ENCODE measurements at places on chromosomes 2 and 18.

DNA sequence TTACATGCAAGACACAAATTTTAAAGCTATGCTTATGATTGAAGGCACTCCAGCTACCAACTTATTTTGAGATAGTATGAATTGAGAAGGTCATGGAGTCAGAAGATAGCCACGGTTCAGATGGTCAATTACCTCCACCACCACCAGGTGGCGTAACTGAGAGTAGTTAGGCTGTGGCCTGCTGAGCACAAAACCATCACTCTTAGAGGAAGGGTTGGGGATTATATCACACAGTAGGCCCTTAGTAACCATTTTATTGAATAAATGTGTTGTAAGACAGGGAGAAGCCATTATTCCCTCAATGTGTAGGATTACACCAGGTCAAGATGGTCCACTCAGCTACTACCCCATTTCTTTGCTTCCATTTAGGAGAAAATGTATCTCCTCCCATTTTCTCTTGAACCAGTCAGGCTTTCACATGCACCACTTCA lies 18.8 kb downstream of the KLHL41 start:
- DNase-seq: peak; percentile 41

- DNase-seq: no peak
Measured at GRCh38 chr2:121689356-121689755, 40.1 kb upstream of the CLASP1 start.

GRCh38 chr2:81979086-81979485 lies 1674.5 kb upstream of the LRRTM1 start:
- no peak for DNase-seq

DNA sequence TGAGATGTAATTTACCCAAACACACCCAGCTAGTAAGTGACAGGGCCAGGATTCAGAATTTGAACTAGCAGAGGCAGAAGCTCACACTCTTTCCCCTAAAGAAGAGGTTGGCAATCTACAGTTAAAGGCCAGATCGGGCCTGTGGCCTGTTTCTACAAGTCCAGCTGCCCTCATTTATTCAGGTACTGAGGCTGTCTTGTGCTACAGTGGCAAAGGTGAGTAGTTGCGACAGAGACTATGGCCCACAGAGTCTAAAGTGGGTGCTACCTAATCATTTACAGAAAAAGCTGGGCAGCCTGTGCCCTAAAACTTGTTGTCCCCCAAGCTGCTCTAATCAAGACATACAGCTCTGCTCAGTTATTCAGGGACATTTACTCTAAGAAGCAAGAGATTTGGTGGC lies 86.8 kb downstream of the RTN4 start:
- no peak for DNase-seq

GRCh38 chr2:127094509-127095366 lies 12.2 kb downstream of the BIN1 start:
- no peak for DNase-seq

- DNase-seq: no peak
Measured at GRCh38 chr2:70116936-70117552, 29.8 kb downstream of the PCBP1 start.

GRCh38 chr2:95075440-95076132 lies 46.0 kb downstream of the MRPS5 start:
- DNase-seq: no peak

DNA sequence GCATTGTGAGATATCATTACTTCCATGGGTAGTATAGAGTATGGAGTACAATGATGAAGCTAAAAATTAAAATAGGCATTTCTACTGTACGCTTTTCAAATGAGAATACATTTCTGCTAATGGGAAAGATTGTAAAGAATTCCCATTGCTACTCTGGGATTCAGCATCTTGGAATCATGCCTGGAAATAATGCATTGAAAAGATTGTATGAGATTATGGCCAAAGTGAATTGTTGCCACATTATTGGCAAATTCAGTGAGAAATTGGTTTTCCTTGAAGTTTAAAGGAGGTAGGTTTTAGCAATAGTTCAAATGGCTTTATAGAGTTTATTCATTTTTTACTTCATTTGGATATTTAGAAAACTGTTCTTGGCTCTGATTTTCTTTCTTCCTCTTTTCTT lies 157.9 kb downstream of the GULP1 start:
- DNase-seq: no peak

DNA sequence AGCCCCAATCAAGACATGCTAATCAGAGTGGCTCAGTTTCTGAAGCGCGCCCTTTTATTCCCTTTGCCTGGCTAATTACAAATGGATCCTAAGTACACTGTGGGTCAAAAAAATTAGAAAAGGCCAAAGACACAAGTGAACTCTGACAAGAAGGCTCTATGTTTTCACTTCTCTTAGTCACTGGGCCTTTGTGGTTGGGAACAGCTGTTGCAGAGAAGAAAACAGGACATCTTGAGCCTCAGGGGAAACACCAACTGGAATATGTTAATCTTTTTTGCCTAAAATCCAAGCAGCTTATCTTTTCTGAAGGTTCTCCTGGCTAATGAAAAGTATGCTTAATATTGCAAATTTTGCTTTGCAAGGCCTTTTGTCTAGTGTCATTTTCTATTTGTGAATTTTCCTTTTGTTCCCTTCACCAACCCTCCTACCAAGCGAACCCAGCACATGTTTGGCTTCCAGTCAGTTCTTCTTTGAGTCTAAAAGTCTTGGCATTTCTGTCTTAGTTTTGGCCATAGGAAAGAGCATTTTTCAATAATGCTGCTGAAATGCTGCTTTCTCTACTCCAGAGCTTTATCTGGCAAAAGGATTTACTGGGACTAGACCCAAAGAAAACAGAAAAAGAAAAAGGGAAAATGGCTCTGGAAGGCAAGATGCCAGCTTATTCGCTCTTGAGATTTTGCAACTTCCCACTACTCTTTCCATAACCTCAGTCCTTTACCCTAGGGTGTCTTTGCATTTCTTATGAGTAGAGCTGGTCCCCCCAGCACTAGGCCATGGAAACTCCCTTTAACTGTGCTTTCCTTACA lies 440.2 kb upstream of the ST6GAL2 start:
- DNase-seq: no peak

- DNase-seq: no peak
Measured at GRCh38 chr2:181218401-181218821, 238.0 kb downstream of the UBE2E3 start.

DNA sequence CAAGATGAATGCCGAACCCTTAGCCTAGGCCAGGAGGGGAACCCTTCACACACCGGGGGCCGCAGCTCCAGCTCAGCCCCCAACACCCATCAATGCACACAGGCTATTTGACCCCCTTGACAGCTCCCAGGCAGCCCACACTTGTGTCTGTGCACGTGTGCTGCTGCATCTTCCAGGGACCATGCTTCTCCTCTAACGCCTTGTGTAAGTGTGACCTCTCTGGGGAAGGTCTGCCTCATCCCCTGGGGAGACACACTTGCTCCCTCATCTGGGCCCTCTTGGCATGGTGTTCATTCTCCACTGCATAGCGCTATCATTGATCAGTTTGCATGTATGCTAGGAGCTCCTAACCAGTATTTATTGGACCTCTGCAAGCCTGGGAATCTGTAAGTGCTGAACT lies 120.0 kb upstream of the FHL2 start:
- no peak for DNase-seq

DNA sequence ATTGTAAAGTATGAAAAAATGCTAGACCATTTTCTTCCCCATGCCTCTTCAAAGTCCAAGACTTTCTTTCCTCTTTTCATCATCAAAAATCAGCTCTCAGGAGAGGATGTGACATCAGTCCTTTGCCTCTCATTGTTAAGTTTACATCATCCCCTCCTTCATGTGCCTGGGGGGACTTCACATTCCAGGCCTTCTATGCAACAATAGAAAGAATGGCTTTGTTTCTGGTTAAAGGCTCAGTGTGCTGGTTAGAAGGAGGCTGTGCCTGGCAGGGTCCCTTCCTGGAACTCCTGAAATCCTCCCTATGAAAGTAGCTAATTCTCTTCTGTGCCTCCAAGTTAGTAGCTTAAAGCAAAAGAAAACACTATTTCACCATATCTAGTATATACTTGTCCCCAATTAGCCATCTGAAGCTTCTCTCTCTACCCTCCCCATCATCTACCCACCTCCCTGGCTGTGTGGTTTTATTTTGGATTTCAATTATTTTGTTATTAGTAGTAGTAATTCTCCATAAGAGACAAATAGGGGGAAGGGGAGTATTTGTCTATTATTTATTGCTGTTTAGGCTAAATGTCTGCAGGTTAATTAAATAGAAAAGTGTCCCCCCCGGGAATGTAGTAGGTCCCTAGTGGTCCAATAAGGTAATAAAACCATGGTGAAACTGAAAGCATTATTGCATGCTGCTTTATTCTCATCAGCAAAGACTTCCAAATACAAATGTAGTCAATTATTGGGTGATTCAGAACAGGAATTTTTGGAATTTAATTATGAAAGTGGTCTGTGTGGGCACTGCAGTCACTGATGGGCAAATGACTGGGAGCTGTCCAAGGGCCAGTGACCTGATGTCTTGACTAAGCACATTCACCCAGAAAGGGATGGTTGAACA lies 69.0 kb downstream of the CPO start:
- DNase-seq: no peak

DNA sequence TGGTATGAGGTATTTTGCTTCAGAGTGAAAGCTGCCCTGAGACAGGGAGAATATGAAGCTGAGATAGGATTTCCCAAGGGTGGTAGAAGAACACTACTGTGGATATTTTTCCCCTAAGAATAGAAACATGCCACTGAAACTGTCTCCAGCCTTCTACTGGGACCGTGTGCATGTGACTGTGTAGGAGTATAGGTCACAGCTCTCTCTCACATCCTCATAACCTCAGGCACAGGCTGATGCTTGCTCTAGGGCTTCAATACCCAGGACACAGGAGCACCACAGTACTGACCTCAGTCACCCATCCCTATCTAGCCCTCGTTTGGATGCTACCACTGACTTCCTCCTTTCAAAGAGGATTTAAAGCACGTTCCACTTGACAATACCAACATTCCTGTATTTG lies 67.2 kb downstream of the REV1 start:
- no peak for DNase-seq

GRCh38 chr2:29782549-29783458 lies 138.6 kb downstream of the ALK start:
- no peak for DNase-seq

- no peak for DNase-seq
Measured at GRCh38 chr2:33215299-33215698, 261.1 kb upstream of the RASGRP3 start.

DNA sequence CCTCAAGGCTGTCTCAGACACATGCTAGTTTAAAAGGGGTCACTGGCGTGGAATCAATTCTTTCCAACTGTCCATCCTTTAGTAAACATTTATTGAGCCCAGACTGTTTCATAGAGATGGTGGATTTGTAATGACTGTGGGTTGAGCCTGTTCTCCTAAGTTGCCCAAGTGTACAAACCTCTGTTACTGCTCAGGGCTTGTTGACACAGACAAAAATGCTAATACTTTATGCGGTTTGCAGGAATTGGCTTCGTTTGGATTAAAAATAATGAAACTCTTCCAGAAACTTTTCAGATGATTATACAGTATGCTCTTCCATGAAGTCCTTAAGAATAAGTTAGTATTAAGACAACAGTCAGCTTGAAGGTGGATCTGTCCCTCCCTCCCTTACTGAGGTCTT lies 83.6 kb upstream of the MGAT5 start:
- no peak for DNase-seq

GRCh38 chr2:109259671-109260070 lies 130.7 kb downstream of the SH3RF3 start:
- DNase-seq: no peak

- no peak for DNase-seq
Measured at GRCh38 chr2:51534166-51534565, 502.2 kb upstream of the NRXN1 start.

GRCh38 chr2:231646476-231646875 lies 53.8 kb downstream of the TEX44 start:
- DNase-seq: no peak

DNA sequence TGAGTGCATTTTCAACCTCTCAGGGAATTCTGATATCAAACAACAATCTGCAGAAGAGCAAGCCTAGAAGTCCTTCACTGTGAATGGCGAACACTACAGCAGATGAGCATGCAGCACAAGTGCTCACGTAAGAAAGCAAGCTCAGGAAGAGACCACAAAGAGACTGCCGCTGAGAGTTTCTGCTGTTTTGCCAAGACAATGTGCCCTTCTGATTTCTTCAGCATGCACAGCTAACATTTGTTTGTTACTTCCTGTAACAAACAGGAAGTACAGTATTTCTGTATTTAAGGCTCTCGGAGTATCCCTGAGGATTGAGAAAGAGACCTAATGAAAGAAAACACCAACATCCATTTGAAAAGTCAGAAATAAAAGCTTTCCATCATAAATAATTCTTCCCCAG lies 45.9 kb downstream of the MBOAT2 start:
- no peak for DNase-seq

DNA sequence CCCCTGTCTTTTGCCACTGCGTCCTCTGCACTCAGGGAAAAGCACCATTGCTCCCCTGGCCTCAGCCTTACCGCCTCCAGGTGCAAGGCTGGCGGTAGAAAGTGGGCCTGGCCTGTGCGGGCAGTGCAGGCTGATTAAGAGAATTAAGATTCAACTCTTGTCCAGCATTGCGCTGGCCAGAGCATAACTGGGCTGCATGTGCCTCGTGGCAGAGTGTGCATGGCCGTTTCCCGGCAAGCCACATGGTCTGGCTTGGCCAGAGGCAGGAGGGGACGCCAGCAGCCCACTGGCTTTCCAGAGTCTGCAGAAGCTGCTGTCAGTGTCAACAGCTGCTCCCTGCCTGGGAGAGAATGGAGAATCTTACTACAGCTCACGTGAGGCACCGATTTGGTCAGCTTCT lies 12.3 kb downstream of the NTSR2 start:
- no peak for DNase-seq

DNA sequence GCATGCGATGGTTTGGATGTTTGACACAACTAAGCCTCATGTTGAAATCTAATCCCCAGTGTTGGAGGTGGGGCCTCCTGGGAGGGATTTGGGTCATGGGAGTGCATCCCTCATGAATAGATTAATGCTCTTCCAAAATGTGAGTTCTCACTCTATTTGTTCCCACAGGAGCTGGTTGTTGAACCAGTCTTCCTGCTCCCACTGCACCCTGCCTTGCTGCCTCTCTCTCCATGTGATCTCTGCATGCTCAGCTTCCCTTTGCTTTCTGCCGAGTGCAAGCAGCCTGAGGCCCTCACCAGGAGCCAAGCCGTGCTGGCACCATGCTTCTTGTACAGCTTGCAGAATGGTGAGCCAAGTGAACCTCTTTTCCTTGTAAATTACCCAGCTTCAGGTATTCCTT lies 206.8 kb downstream of the VAPA start:
- DNase-seq: no peak
